ENCODE measurements at places on chromosomes 13 and 19.

- DNase-seq = no peak
Observed at GRCh38 chr19:5628461-5628860, 5.6 kb downstream of the SAFB start.

DNA sequence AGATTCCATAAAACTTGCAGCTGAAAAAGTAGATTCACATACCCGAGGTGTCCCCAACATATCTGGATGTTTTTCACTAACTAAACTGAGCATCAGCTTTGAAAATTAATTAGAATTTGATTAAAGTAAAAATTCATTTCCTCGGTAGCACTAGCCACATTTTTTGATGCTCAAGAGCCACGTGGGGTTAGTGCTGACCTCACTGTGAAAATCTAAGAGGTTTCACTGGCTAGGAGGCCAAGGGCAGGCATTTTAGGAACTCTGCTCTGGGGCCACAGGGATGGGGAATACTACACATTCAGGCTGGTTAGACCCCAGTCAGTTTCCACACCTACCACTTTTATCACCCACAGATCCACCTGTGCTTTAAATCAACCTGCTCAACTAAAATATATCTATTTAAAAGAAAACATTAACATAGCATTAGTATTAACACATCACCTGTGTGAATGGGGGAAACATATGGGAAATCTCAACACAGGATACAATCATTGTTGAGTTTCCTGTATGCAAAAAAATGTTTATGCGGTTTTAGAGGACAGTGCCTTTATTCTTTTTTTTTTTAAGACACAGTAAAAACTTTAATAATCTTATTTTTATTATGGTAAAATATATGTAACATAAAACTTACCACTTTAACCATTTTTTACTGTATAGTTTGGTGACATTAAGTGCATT, 45.5 kb downstream of the BRD4 start:
- DNase-seq = no peak

DNA sequence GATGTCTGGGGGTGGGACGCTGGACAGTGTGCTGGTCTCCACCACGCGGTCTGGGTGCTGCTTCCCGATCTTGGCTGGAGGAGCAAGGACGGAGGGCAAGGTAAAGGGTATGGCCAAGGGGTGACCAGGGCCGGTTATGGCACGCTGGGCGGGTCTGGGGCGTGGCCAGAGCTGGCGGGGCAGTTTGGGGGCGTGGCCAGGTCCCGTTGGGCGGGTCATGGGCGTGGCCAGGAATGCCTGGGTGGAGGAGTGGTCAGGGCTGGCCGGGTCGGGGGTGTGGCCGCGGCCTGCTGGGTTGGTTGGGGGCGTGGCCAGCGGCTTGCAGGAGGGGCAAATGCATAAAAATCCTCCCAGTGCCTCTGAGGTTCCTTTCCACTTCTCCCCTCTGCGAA, 19.2 kb downstream of the GPX4 start:
- DNase-seq = no peak

DNA sequence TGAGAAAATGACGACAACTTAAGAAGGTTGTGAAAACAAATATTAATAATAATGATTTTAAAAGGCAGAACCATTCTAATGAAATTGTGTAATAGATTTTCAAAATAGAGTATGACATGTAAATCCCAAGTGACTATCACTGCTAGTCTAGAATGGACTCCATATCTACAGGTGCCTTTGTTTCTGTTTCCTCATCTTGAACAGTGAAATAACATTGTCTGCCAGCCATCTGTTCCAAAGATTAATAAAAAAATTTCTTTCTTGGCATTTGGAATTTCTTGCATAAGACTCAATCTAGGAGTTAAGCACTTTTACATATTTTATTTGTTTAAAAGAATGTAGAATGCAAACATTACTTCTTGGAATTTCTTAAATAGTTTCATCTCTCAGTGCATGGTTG, 520.1 kb upstream of the ARGLU1 start:
- DNase-seq = no peak

DNA sequence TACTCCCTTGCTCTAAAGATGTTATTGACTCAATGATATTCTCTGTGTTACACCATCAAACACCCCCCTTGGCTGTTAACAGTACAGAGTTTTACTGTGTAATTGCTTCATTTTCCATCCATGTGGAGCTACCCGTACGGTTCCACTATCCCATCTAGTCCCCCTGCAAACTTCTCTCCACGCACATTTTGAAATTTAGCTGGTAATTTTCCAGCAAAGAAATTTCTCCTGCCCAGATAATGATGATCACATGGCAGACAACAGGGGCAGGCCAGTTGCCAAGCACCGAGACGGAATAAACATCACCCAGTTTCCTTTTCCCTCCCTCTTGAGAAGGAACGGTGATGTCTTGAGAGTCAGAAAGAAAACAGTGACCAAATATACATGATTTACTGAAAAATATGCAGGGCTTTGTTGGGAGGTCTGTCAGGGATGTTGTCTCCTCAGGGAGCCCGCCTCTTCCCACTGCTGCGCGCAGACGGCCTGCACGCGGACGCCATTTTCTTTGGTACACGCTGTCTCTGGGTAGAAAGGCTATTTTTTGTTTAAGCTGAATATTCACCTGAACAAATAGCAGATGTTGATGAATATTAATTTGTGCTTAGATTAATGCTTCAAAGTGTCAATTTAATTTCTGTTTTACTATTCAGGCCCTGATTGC, 109.9 kb downstream of the OLFM4 start:
- DNase-seq = no peak

DNA sequence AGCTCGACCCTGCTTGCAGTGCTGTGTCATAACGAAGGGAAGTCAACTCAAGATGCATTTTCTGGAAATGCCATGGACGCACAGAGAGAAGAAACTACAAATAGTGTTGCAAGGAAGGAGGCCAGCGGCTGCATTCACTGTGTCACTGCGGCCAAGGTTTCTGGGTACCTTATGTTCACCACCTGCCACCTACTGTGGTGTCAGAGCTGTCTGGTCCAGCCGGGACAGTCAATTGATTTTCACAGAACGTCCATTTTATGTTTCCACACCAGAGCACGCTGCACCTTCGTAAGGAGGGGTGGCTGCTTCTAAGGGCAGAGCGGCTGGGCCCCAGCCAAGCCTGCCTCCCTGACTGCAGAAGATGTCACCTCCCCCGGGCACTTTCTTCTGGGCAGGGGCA, 17.7 kb downstream of the TSHZ3 start:
- DNase-seq = no peak

DNA sequence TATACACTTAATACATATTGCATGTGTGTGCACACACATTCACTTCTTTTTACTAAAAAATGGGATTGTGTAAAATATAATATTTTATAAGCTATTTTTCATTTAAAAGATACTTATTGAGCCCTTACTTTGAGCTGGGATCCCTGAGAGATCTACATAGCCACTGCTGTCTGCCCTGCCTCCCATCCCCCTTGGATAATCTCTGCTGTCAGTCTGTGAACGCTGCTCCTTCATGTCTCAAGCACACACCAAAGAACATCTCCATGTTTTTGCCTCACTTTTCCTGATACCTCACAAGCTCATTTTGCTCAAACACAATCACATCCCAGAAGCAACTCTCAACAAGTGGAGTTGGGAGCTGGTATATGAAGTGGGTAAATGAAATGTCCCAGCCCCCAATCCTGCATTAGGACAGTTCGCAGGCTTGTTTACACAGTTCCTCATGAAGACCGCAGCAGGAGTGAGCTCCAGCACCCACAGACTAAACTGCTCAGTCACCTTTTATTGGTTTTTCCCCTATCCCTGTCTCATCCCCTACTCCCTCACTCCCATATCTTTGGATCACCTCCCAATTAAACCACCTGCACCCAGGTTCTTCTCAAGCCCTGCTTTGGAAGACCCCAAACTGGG, 108.3 kb upstream of the FRY start:
- DNase-seq = no peak

DNA sequence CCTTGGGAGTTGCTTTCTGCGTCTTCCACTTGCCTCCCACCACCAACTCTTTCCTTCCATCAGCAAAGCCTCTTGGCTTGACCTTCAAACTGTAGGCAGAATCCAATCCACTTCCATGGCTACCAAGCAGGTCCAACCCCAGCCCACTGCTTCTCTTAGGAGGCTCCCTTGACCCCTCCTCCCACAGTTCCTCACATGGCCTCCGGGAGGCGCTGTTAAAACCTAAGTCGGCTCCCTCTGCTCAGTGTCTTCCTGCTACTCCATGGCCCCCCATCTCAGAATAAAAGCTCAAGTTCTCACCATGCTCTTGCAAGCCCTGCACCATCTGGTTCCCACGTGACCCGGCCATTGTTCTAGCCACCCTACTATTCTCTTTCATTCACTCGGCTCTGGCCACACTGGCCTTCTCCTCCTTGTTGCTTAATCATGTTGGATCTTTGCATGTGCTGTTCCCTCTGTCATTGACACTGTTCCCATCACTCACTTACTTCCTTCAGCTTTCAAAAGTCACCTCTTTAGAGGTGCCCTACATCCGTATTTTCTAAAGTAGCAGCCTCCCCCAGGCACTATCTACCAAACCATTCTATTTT, 7.5 kb downstream of the IZUMO2 start:
- no peak for DNase-seq

DNA sequence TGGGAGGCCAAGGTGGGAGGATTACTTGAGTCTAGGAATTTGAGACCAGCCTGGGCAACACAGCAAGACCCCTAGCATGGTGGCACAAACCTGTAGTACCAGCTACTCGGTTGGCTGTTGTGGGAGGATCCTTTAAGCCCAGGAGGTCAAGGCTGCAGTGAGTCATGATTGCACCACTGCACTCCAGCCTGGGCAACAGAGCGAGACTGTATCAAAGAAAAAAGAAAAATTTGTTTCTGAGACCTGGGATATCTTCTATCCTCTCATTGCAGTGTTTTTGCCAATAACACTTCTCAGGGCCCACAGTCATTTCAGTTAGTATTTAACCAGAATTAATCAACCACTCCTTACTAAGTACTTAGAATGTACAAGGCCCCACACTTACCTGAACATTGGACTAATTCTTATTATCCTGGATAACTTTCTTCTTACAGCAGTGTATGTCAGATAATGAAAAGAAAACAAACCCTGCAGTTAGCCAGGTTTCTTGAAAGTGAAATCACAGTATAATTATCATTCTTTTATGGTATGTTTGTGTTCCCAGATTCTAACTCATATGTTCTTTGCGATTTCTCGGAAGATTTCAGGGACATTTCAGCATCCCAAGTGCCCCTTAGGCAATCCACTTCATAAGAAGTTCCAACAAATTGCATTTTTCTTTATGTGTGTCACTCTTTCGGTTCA, 75.6 kb upstream of the KLF5 start:
- no peak for DNase-seq

DNA sequence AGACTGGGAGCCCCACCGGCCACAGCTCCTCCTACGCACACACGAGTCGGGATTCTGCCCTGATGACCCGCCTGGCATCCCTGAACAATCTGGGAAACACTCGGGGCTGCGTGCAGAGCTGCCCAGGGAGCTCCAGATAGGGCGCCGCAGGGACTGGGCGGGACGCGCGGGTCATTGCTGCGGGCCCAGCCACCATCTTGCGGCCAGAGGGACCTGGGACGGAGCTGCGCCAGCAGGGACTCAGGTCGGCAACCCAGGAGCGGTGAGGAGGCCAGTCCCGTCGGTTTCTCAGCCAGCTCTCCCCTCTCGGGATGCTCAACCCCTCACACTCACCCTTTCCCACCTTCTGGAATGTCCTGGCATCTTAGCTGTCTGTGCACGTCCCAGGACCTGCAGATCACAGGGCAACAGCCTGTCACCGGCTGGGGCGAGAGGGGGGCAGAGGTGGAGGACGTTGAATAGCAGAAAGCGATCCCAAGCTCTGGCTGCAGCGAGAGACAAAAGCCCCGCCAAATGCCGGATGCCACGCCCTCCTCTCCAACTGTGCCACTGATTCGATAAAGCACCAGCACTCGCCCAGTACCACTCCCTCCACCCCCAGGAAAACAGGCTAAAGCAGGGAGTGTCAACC, 20.4 kb upstream of the ZNF91 start:
- DNase-seq = no peak

DNA sequence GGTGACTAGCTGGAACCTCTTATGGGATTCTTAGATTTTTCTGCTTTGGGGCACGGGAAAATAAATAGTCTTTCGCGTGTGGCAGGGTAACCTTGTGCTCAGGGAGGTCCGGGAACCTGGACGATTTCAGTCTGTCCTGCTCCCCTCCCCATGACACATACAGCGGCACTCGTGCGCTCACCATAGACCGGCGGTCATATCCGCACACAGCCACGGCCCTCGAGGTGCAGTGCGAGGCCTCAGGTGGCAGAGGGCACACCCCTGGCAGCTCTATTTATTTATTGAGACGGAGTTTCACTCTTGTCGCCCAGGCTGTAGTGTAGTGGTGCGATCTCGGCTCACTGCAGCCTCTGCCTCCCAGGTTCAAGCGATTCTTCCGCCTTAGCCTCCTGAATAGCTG, 3.0 kb downstream of the ONECUT3 start:
- no peak for DNase-seq

DNA sequence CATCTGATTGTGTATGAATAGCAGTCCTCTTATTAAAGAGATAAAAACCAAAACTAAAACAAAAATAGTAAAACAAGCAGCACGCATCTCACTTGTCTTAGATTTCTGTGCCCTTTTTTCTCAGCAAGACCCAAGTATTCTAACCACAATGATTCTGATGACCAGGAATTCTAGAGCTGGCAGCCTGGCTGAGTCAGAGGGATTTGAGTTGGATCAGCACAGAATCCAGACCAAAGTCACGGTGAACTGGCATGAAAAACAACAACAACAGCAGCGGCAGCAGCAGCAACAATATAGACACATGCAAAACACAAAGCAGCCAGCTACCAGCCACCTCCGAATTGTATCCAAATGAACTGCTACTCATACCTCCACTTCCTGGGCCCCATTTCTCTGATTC, 360.5 kb downstream of the KCNRG start:
- DNase-seq = no peak

DNA sequence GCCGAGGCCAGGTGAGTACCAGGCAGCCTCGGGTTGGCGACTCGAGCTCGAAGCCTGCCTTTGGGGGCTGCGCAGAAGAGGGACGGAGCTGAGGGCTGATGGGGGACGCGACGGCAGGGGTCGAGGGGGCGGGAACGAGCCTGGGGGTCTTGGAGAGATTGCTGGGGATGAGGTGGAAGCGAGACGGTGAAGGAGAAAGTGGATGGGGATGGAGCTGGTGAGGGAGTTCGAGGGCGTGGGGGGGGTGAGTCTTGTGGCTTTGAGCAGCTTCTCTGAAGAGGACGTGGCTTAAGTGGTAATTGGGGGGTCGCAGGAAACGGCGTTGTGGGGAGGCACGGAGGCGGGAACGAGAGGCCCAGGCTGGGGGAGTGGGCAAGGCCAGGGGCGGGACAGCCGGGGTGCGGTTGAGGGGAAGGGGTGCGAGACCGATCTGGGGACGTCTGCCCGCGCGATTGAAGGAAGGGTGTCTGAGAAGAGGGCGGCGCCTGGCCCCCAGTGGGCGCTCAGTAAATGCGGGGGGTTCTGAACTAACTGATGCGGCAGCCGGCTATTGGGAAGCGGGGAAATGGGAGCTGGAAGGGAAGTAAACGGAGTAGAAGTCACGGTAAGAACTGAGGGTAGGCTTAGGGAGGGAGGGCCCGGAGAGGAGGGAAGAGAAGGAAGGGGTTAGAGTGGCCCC, 426 bp downstream of the MYO9B start:
- DNase-seq = peak; percentile 58
